ENCODE measurements at places on chromosomes 1 and 21.
A peak's percentile ranks its signal among the peaks of the same experiment; 100 is the strongest.

- DNase-seq = no peak
Observed at GRCh38 chr1:34165422-34165921, 442 bp upstream of the CSMD2 start.

- DNase-seq = no peak
Observed at GRCh38 chr21:44079846-44080245, 27.4 kb upstream of the PWP2 start.

- peak; percentile 18 for DNase-seq
Observed at GRCh38 chr1:78884685-78885452, 121.7 kb downstream of the ADGRL4 start.

- DNase-seq = peak; percentile 74
Observed at GRCh38 chr21:37087188-37087587, 14.1 kb downstream of the TTC3 start.

DNA sequence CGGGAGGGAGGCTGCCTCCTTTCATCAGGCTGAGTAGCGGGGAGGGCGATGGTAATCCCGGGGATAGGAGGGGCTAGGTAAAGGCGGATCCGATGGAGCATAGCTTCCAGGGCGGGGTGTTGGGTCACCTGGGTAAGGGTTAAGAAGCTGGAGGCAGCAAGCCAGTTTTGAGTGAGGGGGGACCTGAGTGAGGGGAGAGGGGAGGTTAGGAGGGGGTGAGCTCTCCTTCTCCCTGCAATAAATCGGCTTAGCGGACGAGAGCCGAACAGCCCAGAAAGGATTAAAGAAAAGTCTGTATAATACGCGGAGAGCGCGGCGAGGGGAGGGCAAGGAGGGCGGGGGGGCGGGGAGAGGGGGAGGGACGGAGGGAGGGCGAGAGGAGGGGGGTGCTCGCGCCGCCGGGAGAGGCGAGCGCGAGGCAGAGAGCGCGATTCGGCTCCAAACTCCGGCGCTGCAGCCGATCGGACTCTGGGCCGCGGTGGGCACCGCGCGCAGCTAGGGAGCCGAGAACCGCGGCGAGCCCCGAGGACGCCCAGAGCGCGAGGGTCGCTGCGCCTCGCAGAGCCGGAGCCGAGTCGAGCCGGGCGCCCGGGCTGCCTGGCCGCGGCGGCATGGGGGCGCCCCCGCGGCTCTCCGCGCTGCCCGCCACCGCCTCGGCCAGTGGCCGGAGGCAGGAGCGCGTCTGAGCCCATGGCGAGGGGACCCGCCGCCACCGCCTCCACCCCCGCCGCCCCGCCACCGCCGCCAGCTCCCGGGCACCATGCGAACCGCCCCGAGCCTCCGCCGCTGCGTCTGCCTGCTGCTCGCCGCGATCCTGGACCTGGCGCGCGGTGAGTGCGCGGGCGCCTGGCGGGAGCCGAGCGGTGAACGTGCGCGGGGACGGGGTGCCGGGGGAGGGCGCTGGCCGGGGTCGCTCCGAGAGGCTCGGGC lies at the start of gene IGSF21:
IGSF21 (plus strand) TSS at position 430 of the 930 bp plus-strand sequence; CDS start at position 761, 331 bp downstream.
- DNase-seq = no peak

GRCh38 chr1:203140743-203141520 lies 13.4 kb downstream of the ADORA1 start:
- no peak for DNase-seq

DNA sequence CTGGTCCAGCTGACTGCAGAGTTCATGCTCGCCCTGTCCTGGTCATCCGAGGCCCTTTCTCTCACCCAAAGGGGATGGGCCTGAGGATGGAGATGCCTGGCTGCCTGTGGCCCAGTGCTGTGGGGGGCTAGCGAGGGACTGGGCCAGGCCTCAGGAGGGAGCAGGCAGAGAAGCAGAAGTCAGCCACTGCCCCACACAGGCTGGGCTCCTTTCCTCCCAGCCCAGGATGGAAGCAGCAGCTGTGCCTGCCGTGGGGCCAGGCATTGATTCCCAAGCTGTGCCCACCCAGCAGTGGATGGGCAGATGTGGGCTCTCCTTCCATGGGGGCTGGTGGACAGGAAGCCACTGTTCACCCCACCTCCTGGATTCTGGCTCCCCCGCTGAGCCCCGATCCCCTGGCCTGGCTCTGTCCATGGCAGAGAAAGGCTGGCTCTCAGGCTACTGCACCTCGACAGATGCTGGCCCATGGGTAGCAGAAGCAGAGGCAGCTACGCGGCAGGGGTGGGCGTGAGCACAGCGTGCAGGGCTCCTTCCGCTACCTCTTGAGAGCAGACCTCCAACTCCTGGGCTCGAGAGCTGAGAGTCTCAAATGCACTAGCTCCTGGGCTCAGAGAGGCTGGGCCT lies 24.6 kb downstream of the RUNX3 start:
- DNase-seq = no peak

DNA sequence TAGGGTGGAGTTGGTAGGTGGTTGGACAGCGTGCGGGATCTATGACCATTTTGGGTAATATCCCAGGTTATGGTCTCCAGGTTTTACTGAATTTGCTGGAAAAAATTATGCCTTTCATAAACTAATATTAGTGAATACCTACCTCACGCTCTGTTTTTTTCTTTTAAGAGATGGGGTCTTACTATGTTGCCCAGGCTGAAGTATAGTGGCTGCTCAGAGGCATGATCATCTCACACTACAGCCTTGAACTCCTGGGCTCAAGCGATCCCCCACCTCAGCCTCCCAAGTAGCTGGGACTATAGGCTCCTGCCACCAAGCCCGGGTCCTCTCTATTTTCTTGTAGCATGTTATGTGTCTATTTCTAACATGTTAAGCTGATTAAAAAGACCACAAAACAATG lies 100.2 kb downstream of the RHOU start:
- no peak for DNase-seq

DNA sequence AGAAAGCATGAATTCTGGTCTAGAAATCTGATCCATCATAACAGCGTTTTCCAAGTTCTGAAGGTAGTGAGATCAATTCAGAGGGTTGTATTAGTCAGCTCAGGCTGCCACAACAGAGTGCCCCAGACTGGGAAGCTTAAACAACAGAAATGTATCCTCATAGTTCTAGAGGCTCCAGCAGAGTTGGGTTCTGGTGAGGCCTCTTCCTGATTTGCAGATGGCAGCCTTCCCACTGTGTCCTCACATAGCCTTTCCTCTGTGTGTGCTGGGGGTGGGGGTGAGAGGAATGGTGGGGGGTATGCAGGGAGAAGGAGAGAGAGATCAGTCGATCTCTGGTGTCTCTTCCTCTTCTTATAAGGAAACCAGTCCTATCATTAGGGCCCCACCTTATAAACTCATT lies 15.1 kb downstream of the ZBTB8B start:
- DNase-seq = no peak

- DNase-seq = no peak
Observed at GRCh38 chr1:18703041-18703621, 72.5 kb downstream of the PAX7 start.

GRCh38 chr21:45113543-45113942 lies 39.2 kb downstream of the ADARB1 start:
- no peak for DNase-seq

- peak; percentile 99 for DNase-seq
Observed at GRCh38 chr21:29130270-29130969, at the start of gene MAP3K7CL. Gene MAP3K7CL, plus strand, starts transcription at chr21:29130644. Its CDS starts 2,701 bp downstream, at chr21:29133345.

GRCh38 chr1:193234530-193234929 lies 48.1 kb upstream of the B3GALT2 start:
- DNase-seq = no peak

- DNase-seq = no peak
Observed at GRCh38 chr1:85449356-85449755, 15.6 kb downstream of the DDAH1 start.

DNA sequence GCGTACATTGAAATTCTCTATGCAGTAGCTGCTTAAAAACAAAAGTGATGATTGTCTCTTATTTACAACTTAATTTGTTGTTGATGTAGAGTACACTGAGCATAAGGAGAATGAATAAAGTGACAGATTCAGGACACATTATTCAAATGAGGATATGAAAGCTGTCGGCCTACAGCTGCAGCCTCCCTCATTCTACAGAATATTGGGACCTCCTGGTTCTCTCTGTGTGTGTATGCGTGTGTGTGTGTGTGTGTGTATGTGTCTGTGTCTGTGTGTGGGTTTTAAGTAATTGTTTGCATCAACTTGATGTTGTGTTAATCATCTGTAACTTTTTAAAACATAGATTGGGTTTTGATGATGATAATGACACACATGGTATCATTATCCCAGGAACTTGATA lies 17.9 kb downstream of the PROX1 start:
- DNase-seq = no peak

DNA sequence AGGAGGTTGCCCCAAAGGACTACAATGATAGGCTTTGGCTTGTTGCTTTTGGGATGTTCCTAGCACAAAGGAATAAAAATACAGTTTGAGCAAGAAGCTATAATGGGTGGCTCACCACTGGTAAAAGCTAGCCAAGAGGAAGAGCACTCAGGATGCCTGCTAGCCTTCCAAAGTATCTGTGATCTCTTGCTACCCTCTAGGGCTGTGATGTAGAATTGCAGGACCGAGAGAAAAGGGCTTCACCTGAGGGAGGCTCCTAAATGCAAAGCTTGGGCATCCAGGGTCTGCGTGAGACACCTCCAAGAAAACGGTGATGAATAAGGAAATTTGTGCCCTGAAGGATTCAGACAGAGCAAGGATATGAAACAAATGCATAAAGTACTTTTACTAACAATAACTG lies 17.7 kb downstream of the IVL start:
- no peak for DNase-seq

DNA sequence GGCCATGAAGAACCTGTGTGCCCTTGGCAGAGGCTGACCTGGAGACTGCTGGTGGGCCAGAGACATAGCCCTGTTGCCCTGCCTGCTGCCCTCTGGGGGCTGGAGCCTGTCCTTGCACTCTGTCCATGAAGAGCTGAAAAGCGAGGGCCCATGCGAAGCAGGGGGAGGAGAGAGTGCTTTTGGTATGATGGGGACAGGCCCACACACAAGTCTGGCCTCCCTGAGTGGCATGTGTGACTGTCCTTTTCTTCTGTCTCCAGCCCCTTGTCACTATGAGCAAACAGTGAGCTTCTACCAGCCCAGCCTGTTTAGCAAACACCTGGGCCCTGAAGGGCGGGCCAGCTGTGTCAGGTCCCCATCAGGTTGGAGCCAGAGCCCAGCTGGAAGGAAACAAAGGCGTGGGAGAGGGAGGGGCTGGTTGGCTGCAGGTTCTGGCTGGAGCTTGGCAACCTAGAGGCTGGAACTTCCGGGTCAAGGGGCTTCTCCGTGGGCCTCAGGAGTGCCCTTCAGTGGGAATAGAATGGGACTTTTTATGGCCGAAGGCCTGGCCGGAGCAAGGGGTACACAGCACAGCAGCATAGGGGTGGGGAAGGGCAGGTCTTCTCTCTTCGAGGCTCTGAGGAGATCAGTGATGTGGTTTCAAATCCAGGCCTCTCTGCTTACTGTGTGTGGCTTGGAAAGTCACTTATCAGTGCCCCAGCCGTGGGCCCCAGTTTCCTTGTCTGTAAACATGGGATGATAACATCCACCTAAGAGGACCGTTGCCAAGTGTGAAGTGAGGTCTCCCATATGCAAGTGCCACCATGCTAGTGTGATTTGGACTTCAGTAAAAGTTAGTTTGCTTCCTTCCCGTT lies 14.3 kb downstream of the QSOX1 start:
- peak; percentile 31 for DNase-seq

- DNase-seq = peak; percentile 65
Observed at GRCh38 chr1:8031176-8031785, 5.2 kb upstream of the ERRFI1 start.

DNA sequence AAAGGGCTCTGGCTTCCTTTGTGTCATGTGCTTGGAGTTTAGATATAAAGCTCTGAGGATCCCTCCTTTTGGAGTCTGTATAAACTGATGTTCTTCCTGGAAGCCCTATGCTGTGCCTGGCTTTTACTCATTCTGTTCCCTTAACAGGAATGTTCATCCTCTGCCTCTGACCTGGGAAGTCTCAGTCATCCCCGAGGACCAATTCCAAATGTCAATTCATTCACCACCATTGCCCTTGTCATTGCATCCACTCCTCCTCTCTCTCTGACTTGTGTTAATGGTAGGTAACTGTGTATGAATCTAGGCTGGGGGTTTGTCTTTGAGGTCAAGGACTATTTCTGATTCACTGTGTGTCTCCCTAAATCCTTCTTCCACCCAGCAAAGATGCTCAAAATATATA lies 204.2 kb upstream of the CAMK1G start:
- DNase-seq = no peak

- no peak for DNase-seq
Observed at GRCh38 chr1:183909672-183910071, 104.8 kb downstream of the RGL1 start.

GRCh38 chr1:27856561-27857343 lies 15.6 kb upstream of the THEMIS2 start:
- peak; percentile 11 for DNase-seq

DNA sequence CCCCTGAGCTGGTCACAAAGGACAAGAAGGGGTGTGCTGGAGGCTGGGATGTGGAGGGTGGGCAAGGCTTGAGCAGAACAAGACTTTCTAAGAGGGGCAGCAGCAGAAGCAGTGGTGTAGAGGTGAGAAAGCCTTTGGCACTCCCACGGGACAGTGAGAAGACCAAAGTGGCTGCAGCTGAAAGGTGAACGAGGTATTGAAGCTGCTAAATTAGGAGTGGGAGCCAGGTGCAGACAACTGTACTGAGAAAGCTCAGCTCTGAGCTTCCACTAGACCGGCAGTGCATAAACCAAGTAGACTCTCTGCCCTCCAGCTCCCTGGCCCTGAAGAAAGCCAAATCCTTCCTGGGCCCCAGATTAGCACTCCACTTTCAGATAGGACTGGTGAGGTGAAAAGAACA lies 93.0 kb downstream of the VWA5B1 start:
- no peak for DNase-seq

DNA sequence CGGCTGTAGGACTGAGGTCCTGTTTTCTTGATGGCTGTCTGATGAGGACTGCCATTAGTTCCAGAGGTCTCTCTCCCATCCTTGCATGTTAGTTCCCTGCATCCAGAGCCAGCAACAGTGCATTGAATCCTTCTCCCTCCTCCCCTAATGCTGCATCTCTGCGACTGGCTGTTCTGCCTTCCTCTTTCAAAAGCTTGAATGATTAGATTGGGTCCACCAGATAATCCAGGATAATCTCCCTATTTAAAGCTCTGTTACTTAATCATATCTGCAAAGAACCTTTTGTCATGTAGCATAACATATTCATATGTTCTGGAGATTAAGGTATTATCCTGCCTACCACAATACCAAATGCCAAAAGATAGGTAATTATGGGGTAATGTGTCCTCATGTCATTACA lies 377.5 kb downstream of the GPATCH2 start:
- DNase-seq = no peak

DNA sequence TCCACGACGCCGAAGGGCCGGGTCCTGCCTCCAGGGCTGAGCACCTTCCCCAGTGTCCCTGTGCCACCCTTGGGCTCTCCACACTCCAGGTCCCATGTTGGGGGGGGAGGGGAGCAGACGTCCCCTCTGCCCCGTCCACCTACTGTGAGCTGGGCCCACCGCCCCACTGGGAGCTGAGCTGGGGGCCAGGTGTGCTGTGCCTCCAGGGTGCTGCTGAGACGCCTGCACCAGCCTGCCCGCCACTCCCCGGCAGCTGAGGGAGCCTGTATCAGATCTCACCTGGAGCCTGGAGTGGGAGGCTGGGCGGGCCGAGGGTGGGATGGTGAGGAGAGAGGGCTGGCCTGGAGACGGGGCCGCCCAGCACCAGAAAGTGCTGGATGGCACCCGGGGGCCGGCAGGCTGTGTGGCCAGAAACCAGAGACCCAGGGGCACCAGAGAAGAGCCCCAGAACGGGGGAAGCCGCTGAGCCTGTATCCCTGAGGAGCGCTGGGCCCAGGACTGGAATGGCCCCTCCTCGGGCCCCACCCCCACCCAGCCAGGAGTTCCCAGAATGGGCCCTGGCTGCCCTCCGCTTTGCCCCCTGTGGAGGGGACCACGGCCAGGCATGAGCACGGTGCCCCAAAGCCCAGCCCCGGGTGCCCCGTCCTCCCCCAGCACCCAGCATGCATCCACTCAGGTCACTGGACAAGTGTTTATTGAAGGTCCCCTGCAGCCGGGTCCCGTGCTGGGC lies 3.4 kb downstream of the TNFRSF18 start:
- no peak for DNase-seq
